ENCODE measurements at places on chromosomes 4 and X.

GRCh38 chr4:82696117-82696860, 102.3 kb downstream of the SCD5 start:
- no peak for DNase-seq

DNA sequence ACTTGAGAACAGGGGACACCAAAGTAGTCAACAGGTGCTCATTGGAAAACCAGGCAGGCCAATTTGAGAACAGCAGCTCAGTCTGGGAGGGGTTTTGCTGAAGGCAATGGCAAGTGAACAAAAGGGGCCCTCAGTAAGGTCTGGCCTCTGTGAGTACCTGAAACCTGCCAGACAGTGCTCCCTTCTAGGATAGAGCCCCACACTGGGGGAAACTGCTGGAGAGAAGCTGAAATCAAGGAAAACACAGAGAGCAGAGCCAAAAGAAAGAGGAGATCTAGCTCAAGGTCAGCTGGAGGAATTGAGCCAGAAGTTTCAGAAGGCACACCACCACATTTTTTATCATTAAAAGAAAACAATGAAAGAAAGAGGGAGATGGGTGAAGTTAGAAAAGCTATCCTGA, 28.2 kb downstream of the PNMA6E start:
- no peak for DNase-seq

DNA sequence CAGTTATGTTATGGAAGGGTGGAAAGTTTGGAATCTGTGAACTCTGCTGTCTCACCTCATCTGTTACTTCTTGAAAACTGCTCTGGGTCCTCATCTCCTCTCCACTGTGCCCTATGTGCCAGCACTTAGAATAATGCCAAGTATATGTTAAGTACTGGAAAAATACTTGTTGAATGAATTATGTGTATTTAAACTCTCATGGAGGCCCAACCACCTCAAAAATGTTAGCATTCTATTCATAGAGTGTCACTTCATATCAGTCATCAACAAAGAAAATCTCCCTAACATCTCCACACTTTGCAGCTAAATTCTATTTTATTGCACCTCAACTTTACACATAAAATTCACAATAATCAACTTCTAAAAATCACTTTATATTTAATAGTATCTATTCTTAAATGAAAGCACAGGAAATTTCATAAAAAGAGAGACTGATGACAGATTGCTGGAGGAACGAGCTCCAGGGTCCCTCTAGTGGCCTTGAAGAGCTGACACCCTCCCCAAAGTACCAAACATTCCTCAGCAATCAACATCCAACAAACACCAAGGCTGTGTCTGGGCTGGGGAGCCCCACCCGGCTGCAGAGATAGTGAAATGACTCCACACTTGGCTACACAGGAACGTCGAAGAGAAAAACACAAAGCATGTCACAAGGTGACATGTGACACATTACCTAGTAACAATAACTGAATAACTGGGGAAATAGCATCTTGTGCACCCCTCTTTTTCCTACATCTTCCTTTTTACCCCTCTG, 45.8 kb downstream of the SLC39A8 start:
- DNase-seq: peak; percentile 45

DNA sequence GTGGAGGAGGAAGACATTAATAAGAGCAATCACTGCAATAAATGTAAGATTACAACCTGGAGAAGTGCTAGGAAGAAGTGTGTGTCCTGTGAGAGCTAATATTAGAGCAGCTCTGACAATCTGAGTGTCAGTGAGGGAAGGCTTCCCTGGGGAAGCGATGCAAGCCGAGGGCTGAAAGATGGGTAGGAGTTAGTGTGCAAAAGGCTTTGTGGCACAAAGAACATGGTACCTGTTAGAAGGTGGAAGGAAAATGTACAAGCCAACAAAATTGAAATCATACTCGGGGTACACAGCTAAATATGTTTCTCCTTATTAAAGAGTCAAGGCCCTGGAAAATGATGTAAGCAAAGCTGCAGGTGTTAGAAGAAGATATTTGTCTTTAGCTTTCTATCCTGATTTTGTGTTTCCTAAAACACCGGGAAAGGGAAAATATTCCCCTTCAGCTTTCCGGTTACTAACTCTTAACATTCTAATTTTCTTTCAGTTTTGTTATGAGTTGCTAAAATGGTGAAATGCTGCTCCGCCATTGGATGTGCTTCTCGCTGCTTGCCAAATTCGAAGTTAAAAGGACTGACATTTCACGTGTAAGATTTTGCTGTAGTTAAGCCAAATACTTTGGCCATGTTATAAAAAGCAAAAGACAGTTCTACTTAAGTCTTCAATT, 808 bp downstream of the THAP6 start:
- DNase-seq: no peak

DNA sequence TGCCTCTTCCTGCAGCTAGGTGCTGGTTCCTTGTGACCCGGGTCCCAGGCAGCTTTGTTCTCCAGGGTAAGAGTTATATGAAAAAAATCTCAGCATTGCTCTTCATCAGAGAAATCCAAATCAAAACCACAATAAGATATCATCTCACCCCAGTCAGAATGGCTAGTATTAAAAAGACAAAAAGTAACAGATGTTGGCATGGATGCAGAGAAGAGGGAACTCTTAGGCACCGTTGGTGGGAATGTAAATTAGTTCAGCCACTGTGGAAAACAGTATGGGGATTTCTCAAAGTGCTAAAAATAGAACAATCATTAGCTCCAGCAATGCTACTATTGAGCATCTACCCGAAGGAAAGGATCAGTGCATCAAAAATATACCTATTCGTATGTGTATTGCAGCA, 61.5 kb downstream of the SORCS2 start:
- DNase-seq: no peak

GRCh38 chr4:29319663-29320340, 1400.4 kb upstream of the PCDH7 start:
- no peak for DNase-seq

DNA sequence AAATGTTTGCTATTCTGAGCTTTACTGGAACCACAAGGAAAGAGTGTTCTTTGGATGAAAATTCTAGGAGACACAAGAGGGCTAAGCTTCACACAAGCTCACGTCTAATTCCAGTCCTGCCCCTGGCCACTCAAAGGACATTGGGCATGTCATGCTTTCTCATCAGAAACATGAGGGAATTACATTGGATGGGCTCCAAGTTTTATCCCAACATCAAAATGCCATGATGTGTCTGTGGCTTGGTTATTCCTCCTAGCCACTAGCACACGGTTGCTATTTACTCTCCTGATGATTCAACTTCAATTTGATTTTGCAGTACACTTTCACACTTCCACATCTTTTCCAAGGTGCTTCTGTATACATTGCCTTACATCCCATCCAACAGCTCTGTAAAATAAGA, 149.6 kb upstream of the FAM9B start:
- no peak for DNase-seq

GRCh38 chrX:135520022-135520552, 373 bp upstream of the INTS6L start:
- no peak for DNase-seq

DNA sequence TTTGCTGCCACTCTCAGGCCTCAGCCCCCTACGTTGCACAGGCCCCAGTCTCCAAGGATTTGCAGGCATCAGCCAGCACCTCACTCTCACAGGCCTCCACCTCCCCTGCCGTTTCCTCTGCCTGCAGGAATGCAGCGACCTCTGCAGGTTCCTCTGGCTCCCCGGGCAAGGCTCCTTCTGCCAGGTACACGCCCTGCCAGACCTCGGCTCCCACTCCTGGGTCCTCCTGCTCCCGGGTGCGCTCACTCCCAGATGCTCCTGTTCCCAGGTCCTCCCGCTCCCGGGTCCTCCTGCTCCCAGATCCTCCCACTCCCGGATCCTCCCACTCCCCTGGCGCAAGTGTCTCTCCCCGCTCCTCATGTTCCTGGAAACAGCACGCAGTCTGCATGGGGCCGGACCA, 144.4 kb upstream of the RADX start:
- no peak for DNase-seq

GRCh38 chr4:53937918-53938317, 126.5 kb downstream of the CHIC2 start:
- no peak for DNase-seq

- DNase-seq: no peak
These were observed 35.1 kb upstream of the ZNF41 start for GRCh38 chrX:47518144-47518543.

All from foreskin keratinocyte (primary cell).